ENCODE measurements at places on chromosomes 1 and 21. TPM values are rescaled to one million over a fixed set of nuclear protein-coding genes. Genes with fewer than 3 reads are reported as not detected.

Gene TSPAN1
- 4.1 TPM for total RNA-seq

Gene CHIT1
- 0.07 TPM for total RNA-seq

Gene NGF
- total RNA-seq = 21.4 TPM

Gene GNAT2
- not detected for total RNA-seq

Gene PCP4L1
- total RNA-seq = 0.77 TPM

Gene XCL1
- not detected for total RNA-seq

Gene LCE1E
- total RNA-seq = not detected

Gene IL6R
- total RNA-seq = 9.7 TPM

Gene DLGAP3
- total RNA-seq = 0.14 TPM

Gene PCP4
- 5.3 TPM for total RNA-seq

Gene MPL
- not detected for total RNA-seq

Gene TACSTD2
- total RNA-seq = 24.8 TPM

Gene NUDT4B
- 24.1 TPM for total RNA-seq

Gene SLC9C2
- total RNA-seq = 0.83 TPM

Gene ETV3L
- total RNA-seq = not detected

Gene ACTN2
- total RNA-seq = 1.1 TPM

Gene CFH
- 28.2 TPM for total RNA-seq

Gene RHEX
- 5.6 TPM for total RNA-seq

Gene PHC2
- total RNA-seq = 203 TPM

Gene PINK1
- total RNA-seq = 55.6 TPM

Gene OTUD7B
- total RNA-seq = 9.7 TPM

Gene ANKRD65
- total RNA-seq = 10.4 TPM

Gene GJA8
- not detected for total RNA-seq

Gene LCE6A
- total RNA-seq = not detected

Gene RXFP4
- not detected for total RNA-seq

Gene C4BPB
- not detected for total RNA-seq

Gene INSRR
- total RNA-seq = not detected

Gene OR2T3
- total RNA-seq = not detected

Gene ZMYM4
- 24.3 TPM for total RNA-seq

Gene PBX1
- 122 TPM for total RNA-seq

Gene AGRN
- 16.7 TPM for total RNA-seq

Gene CD1E
- total RNA-seq = not detected

Gene CACNA1E
- not detected for total RNA-seq

Gene CASZ1
- total RNA-seq = 3.5 TPM

Gene OLIG2
- not detected for total RNA-seq

Gene HPCA
- 0.76 TPM for total RNA-seq

Gene HPCAL4
- 0.24 TPM for total RNA-seq

Gene TAGLN2
- 113 TPM for total RNA-seq

Gene VWA5B1
- not detected for total RNA-seq

Gene SEC16B
- 12.6 TPM for total RNA-seq

Gene SHE
- total RNA-seq = 35.9 TPM

Gene LHX8
- not detected for total RNA-seq

Gene LRP8
- total RNA-seq = 15.3 TPM

Gene LCE1F
- not detected for total RNA-seq

Gene OPRD1
- not detected for total RNA-seq

Gene CFAP410
- total RNA-seq = 27.6 TPM

Gene CRNN
- not detected for total RNA-seq

Gene NLRP3
- 1.4 TPM for total RNA-seq

Gene TCHH
- total RNA-seq = not detected

Gene DDOST
- 101 TPM for total RNA-seq

Gene KDF1
- 1.9 TPM for total RNA-seq

Gene LEMD1
- not detected for total RNA-seq

Gene ADORA3
- 2.4 TPM for total RNA-seq

Gene METTL18
- 1.0 TPM for total RNA-seq

Gene DCDC2B
- total RNA-seq = not detected
